ENCODE measurements at places on chromosomes 5 and 9.

DNA sequence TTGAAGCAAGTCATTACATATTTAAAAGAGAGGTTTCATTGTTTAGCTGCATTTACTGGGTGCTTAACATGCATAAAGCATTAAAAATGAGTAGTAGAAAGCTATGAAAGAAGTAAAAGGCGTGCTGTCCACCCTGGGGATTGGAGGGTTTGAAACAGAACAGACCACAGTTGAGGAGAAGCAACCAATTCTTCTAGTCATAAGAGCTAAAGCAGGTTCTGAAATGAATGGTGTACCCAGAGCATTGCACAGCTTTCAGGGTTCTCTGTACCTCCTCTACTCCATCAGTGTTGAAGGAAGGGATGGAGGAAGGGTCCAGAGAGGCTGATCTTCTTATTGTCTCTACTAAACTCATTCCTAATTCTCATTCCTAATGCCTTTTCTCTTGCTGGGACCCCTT lies 68.9 kb downstream of the SH3RF2 start:
- no peak for DNase-seq

- DNase-seq = no peak
Measured at GRCh38 chr9:17437813-17438212, 141.1 kb upstream of the SH3GL2 start.

- DNase-seq = no peak
Measured at GRCh38 chr5:96037128-96037527, 75.5 kb upstream of the ELL2 start.

- no peak for DNase-seq
Measured at GRCh38 chr9:81777482-81777881, 88.1 kb upstream of the TLE1 start.

DNA sequence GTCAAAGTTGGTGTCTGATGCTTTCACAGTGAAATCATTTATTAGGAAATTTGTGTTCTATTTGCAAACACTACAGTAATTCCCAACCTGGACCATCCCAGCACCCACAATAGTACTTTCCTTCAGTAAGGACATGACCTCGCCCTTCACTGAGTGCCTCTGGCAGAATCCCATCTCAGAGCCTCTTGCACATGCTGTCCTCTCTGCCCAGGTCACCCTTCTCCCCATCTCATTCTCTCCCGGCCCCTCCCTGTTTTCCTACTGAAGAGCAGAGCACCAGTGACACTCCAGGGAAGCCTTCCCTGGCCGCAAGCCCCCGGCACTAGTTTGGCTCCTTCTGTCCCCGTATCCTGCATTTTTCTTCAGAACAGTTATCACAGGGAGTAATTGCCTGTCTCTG lies 220.4 kb downstream of the MAPKAP1 start:
- DNase-seq = no peak

GRCh38 chr9:132806306-132806705 lies 71.8 kb downstream of the AK8 start:
- DNase-seq = no peak

DNA sequence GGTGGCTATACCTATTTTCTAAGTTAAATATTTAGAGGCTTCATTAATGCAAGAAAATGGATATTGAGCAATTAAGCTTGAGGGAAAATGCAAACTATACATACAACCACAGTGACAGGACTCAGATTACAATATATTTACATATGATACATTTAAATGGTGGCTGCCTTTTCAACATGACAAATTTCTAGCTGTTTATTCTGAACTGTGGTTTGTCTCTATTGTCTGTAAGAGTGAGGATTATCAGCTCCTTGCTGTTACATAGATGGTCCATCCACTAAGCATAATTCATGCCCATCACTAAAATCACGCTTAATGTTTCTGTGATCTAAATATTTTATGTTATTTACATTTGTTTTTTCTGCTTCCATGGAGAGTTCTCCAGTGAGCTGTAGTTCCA lies 81.1 kb upstream of the SGCD start:
- no peak for DNase-seq

DNA sequence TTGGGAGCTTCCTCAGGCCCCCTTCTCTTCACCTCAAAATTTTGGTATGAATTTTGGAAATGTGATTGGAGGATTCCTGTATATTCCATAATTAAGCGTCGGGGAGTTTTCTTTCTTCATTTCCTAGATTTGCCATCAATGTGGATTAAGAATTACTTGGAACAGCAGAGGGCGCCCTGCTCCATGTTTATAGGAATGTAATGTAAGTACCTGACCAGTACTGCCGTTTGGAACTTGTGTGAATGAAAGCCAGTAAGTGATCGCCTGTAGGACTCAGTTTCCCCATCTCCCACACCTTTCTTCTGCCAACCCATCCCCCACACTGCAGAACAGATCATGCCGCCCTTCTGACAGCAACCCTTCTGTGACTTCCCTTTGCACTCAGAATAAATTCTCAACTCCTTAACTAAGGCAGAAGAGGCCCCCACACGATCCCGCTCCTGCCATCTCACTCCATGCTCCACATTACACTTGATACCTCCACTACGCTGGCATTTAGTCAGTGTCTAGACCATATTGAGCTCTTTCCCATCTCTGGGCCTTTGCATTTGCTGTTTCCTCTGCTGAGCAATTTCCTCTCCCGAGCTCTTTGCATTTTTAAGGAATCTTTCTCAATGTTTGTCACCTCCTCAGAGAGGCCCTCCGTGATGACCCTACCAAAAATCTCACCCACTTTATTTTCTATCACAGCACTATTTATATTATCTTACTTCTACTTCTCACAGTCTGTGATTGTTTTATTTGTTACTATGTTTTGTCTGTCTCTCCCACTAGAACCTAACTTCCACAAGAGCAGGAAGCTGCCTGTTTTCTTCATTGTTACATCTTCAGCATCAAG lies 79.5 kb upstream of the HTR4 start:
- no peak for DNase-seq

- DNase-seq = no peak
Measured at GRCh38 chr5:61301341-61302199, 30.5 kb upstream of the ZSWIM6 start.

DNA sequence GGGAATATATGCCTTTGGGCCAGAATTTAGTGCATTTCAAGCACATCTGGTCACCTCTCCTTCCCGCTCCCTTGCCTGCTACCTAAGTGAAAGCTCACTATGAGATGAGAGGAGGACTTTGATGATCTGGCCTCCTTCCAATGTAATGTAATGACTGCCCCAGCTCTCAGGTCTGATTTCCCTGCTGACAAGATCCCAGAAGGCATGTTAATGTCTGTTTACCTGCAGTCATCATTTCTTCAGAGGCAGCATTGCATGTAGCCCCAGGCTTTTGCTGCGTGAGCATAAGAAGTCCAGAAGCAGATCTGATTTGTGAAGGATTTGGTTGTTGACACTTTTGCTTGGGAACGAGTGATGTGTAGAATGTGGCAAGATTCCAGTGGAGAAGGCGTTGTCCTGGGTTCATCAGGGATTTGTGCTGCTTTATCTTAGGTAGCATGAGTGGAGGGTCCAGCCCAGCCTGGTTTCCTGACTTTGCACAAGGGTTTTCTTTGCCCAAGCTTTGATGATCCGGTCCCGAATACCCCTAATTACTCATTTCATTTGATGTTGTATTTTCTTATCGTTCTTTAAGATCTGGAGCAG lies 192.7 kb downstream of the GOLPH3 start:
- no peak for DNase-seq

DNA sequence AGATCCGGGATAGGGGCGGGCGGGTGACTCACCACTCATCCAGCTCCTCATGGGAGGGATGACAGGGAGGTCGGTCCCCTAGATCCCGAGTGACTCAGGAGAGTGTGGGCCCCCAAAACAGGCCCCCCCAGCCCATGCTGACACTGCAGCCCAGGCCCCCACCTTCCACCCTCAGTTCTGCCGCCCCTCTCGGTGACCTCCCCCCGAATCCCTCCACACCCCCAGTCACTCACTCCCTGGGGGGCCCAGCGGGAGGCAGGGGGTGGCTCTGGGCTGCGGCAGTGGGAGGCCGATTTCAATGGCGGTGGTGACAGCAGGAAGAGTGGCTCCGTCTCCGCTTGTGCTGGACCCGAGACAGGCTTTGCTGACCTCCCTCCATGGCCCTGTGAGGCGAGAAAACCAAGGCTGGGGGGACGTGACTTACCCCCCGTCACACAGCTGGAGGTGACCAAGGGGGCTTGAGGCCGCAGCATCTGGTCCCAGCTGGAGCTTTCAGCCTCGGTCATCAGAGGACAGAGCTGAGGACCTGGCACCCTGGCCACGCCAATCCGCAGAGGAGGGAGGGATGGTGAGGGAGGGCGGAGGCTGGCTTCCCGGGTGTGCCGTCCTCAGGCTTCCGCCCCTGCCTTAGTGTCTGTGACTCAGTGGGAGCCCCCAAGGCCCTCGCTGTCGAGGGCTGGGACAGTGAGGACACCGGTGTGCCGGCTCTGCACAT lies 9.0 kb downstream of the GPSM1 start:
- no peak for DNase-seq

- no peak for DNase-seq
Measured at GRCh38 chr5:72505539-72506157, 1.6 kb downstream of the ZNF366 start.

DNA sequence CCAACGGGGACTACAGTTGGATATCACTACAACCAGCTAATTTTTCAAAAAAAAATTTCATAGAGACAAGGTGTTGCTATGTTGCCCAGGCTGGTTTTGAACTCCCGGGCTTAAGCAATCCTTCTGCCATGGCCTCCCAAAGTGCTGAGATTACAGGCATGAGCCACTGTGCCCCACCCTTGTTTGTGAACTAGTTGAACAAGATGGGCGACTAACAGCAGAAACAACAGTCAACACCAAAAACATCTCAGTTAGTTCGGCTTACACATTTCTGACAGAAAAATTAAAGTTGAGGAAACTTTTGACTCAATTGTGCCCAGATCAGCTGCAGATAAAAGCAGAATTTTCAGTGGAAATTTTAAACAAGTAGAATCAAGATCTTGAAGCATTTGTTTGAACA lies 470.1 kb downstream of the TLE4 start:
- DNase-seq = no peak

- DNase-seq = no peak
Measured at GRCh38 chr5:133440467-133441115, 171.8 kb downstream of the FSTL4 start.

DNA sequence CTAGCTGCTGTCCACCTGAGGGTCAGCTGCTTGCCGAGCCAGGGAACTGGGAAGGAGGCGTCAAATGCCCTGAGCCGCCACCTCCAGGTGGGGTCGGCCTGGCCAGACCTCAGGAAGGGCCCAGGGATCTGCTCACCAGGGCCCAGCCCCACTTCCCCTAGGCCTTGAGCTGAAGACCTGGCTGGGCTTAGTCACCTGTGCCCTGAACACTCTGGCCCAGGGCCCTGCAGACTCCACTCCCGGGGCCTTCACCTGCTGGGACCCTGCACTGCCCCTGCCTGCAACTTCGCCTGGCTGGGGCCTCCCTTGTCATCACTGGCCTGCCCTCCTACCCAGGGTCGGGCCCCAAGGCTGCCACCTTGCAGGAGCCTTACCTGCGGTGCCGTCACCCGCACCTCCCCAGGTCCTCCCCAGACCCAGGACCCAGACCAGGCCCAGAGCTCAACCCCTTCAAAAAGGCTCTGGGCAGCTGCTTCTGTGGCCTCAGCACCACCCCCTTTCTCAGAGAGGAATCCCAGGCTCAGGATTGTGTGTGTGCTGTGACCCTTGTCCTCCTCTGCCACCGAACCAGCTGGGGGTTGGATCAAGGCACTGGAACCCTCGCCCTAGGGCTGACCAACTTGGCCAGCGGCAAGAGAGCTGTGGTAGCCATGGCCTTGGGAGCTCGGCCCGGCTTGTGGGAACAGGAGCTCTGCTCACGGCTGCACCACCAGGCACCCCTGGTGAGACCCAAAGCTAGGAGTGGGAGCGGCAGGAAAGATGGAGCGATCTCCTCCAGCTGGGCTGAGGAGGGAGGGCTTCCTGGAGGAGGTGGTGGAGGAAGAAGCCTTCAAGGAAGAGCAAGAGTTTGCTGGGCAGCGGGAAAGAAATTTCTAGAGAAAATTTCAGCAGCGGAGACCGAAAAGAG lies 1.2 kb upstream of the NELFB start:
- DNase-seq = no peak

GRCh38 chr5:95857185-95857945 lies 34.8 kb upstream of the GLRX start:
- DNase-seq = no peak

- DNase-seq = no peak
Measured at GRCh38 chr9:36462245-36462644, 62.2 kb upstream of the RNF38 start.

GRCh38 chr9:103702572-103702971 lies 391.5 kb upstream of the SMC2 start:
- peak; percentile 99 for DNase-seq

- peak; percentile 4 for DNase-seq
Measured at GRCh38 chr5:5270958-5271785, 131.0 kb downstream of the ADAMTS16 start.

DNA sequence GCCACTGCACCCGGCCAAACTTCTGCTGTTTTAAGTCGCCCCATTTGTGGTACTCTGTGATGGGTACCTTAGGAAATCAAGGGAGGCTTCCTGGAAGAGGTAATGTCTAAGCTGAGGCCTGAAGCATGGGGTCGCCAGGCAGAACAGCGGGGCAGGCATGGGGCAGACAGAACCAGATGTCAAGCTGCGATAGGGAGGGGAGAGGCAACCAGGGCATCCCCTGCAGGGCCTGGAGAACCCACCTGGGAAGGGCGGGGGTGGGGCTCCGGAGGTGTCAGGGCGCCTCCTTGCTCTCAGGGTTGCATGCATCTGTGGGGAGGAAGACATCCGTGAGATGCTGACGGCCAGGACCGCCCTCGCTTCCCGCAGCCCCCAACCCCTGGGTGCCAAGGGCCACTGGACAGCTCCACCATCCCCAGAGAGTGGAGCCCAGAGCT lies 2.8 kb downstream of the LCN15 start:
- no peak for DNase-seq

- no peak for DNase-seq
Measured at GRCh38 chr9:72899734-72900477, 52.9 kb downstream of the ALDH1A1 start.

GRCh38 chr9:69093471-69094103 lies 58.0 kb downstream of the FXN start:
- DNase-seq = no peak

- DNase-seq = no peak
Measured at GRCh38 chr9:37978481-37978864, 74.5 kb upstream of the SLC25A51 start.

GRCh38 chr9:71733176-71733575 lies 35.1 kb downstream of the CEMIP2 start:
- DNase-seq = no peak

- DNase-seq = no peak
Measured at GRCh38 chr5:176653401-176654385, 6.4 kb downstream of the TSPAN17 start.

DNA sequence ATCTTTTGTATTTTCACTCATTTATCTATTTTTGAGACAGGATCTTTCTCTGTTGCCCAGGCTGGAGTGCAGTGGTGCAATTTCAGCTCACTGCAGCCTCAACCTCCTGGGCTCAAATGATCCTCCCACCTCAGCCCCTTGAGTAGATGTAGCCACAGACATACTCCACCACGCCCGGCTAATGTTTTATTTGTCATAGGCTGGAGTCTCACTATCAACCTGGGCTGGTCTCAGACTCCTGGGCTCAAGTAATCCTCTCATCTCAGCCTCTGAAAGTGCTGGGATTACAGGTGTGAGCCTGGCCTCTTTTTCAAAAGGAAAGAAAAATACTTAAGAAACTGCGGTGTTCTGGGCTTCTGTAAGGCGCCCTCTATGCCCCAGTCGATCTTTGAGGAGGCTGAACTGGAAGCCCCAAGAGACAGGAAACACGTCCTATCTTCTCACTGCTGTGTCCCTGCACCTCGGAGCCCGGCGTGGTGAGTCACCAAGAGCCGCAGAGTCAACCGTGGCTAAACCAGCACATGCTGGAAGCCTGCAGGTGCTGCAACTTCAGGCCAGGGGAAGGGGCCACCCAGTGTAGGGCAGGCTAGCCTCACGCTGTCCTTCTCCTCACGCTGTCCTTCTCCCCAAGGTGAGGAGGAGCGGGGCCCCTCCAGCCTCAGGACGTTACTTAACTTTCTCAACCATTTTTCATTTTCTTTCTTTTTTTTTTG lies 15.2 kb upstream of the LHX3 start:
- DNase-seq = no peak

All from NCI-H1417 treated with DMSO at 0.1 percent for 48 hours (cell line).